ENCODE measurements at places on chromosomes 11 and 22. TPM values are rescaled to one million over a fixed set of nuclear protein-coding genes. Genes with fewer than 3 reads are reported as not detected.

Gene CABP2
- not detected for total RNA-seq

Gene PNPLA5
- total RNA-seq, result not detected

DNA sequence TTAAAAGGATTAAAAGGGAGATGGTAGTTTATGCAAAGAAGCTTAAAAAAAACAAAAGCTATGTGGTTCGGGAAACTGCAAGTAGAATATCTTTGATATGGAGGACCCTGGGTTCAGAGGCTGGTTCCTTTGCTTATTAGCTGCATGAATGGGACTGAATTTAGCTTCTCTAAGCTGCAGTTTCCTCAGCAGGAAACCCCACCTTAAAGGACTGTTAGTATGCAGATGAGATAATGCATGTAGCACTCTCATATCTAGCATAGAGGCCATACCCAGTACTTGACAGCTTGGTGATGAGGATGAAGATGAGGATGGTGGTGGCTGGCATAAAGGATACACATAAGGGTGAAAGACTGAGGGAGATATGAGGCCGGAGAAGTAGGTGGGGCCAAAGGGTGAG lies 134.6 kb downstream of the RRAS2 start:
- H3K4me1 ChIP-seq, result no peaks in the 10 kb centered on the region
- no peak overlapping the region for H3K27ac ChIP-seq
- no peaks in the 10 kb centered on the region for H3K27me3 ChIP-seq
- DNase-seq, result no peak
- H3K4me3 ChIP-seq, result no peak overlapping the region
- no peaks in the 10 kb centered on the region for H3K36me3 ChIP-seq

GRCh38 chr11:35305670-35306382 lies 113.5 kb downstream of the SLC1A2 start:
- peak; percentile 16 for DNase-seq
- peak overlapping the region; percentile 42 for H3K27ac ChIP-seq
- no peak overlapping the region for H3K4me3 ChIP-seq
- H3K4me1 ChIP-seq, result no peaks in the 10 kb centered on the region
- H3K27me3 ChIP-seq, result no peaks in the 10 kb centered on the region

GRCh38 chr11:111296196-111296595 lies 2.1 kb upstream of the POU2AF3 start:
- no peak overlapping the region for H3K4me3 ChIP-seq
- H3K4me1 ChIP-seq, result no peaks in the 10 kb centered on the region
- no peak for DNase-seq
- H3K27ac ChIP-seq, result no peak overlapping the region

GRCh38 chr11:64854534-64855502 lies 10.4 kb upstream of the CDC42BPG start:
- no peak overlapping the region for H3K4me3 ChIP-seq
- no peaks in the 10 kb centered on the region for H3K27me3 ChIP-seq
- H3K4me1 ChIP-seq, result no peaks in the 10 kb centered on the region
- DNase-seq, result no peak

DNA sequence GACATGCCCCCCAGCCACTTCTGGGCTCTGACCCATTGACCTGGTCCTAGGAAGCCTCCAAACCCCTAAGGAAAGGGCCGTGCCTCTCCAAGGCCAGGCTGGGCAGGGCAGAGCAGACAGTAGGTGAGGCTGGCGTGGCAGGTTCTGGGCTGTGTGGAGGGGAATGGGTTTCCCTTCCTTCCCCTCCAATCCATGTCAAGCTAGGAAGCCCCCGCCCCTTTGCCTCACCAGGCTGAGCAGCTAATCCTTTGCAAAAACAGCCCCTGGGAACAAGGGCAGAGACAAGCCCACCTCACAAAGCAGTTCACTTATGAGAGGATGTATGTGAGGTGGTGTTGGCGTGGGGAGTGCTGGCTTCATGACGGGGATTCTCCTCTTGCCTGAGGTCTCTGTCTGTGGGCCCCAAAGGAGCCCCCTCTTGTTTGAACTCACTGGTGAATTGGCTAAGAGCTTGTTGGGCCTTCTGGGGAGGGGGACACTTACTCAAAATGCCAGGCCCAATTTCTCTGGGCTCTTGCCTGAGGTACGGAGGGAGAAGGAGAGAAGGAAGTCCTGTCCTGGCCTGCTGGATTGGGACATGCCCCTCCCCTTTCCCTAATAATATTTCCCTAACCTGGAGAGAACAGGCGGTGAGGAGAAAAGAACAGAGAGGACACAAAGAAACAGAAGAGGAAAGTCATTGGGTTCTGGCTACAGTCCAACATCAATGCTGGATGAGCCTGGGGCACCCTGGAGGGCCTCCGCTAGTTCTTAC lies 1.6 kb upstream of the TRIM29 start:
- no peaks in the 10 kb centered on the region for H3K4me1 ChIP-seq
- no peaks in the 10 kb centered on the region for H3K36me3 ChIP-seq
- DNase-seq, result peak; percentile 3
- no peaks in the 10 kb centered on the region for H3K27me3 ChIP-seq

- no peaks in the 10 kb centered on the region for H3K27me3 ChIP-seq
- H3K27ac ChIP-seq, result no peak overlapping the region
- no peaks in the 10 kb centered on the region for H3K36me3 ChIP-seq
- peaks cover 3% of the 10 kb centered on the region for H3K4me1 ChIP-seq
- DNase-seq, result no peak
Observed at GRCh38 chr11:95138448-95138847, 48.8 kb downstream of the ENDOD1 start.

Measured in prostate gland (tissue), 2 donors.